ENCODE measurements at places on chromosomes 12 and 14.
A peak's percentile ranks its signal among the peaks of the same experiment; 100 is the strongest.

DNA sequence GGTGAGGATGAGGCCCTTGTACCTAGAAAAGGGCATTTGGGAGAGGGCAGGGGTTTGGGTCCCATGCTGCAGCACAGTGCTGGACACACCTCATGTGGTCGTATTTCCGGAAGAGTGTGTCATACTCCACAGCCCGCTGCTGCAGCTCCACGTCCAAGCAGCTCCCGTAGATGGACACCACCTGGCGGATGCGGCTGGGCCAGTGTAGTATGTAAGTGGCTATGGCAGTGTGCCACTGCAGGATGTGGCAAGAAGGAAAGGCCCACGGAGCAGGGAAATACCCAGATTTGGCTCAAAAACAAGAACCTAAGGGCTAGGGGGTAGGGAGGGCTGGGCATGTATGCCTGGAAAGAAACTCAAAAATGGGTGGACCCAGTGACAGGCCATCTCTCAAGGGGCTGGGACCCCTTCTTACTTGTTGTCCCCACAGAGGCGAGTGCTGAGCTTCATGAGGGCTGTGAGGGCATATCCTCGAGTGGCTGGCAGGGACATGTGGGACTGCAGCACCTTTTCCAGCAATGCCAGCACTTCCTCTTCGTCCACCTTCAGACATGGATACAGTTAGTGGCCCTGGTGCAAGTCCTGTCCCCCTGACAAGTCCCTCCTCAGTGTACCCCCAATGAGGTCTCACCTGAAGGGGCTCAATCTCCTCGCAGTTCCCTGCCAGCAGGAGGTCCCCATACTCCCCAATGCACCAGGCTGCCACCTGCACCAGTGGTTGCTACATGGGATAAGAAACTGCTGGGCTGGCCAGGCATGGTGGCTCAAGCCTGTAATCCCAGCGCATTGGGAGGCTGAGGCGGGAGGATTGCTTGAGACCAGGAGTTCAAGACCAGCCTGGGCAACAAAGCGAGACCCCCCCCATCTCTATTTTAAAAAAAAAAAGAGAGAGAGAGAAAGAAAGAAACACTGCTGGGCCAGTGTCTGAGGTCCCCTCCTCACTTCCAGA is 5.4 kb downstream of the AP1G2 start:
- DNase-seq, result no peak

DNA sequence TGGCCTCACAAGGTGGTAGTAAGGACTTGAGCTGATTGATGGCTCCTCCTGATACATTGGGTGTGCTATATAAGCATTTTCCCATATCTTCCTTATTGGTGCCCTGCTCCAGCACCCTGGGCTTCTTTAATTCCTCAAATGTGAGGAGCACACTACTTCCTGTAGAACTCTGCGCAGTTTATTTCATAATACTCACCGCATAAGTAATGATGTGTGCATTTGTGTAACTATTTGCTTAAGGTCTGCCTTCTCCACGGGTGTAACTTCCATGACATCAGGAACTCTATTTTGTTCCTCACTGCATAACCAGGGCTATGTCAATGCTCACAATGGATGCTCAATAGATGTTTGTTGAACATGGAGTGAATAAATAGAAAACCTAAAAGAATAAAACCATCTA is 392.2 kb downstream of the SEC23A start:
- DNase-seq, result no peak

GRCh38 chr14:25009891-25010290 is 40.1 kb downstream of the STXBP6 start:
- no peak for DNase-seq

- DNase-seq, result no peak
Observed at GRCh38 chr14:100899884-100900771, 3.4 kb downstream of the RTL1 start.

DNA sequence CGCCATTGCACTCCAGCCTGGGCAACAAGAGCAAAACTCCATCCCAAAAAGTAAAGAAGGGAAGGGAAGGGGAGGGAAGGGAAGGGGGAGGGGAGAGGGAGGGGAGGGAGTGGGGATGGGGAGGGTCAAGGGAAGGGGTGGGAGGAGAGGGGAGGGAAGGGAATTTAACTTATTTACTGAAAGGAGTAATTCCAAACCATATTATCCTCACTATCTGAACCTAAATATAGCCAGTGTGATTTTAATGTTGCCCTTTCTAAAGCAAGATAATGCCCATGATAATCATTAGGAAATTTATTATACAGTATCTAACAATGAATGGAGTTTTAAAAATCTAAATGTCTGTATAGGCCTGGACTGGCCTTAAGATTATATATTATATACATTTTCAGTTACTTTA is 7.3 kb downstream of the SMIM10L1 start:
- DNase-seq, result no peak

DNA sequence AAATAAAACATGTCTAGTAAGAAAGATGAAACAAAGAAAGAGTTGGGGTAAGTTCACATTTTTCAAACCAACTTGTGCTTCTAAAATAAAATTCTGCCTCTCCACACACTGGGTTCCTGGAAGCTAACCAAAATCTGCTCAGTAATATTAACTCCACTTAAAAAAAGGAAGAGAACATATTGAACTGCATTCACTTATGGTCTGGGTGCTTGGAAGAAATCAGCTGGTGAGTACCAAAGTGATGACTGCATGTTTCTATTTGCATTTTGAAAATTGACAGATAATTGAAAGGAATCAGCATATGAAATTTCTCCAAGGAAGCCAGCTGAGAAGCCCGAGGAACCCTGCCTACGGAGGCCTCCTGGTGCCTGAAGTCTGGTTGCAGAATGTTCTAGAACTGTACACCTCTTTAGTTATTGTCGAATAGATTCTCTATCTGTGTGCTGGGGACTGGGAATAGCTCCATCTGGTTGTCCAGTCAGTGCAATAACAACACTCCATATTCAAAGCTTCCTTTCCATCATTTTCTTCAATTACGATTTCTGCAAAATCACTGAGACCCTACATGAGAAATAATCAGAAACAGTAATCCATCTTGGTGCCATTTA is 836.1 kb downstream of the VRK1 start:
- no peak for DNase-seq

- DNase-seq, result no peak
Observed at GRCh38 chr12:7128681-7129286, at the start of gene RBP5. Gene RBP5, minus strand, starts transcription at chr12:7128889. Its CDS starts 114 bp downstream, at chr12:7128775.

- DNase-seq, result no peak
Observed at GRCh38 chr12:122185494-122186082, 2.7 kb downstream of the LRRC43 start.

GRCh38 chr12:64010069-64010686 is 165.7 kb downstream of the SRGAP1 start:
- DNase-seq, result no peak

DNA sequence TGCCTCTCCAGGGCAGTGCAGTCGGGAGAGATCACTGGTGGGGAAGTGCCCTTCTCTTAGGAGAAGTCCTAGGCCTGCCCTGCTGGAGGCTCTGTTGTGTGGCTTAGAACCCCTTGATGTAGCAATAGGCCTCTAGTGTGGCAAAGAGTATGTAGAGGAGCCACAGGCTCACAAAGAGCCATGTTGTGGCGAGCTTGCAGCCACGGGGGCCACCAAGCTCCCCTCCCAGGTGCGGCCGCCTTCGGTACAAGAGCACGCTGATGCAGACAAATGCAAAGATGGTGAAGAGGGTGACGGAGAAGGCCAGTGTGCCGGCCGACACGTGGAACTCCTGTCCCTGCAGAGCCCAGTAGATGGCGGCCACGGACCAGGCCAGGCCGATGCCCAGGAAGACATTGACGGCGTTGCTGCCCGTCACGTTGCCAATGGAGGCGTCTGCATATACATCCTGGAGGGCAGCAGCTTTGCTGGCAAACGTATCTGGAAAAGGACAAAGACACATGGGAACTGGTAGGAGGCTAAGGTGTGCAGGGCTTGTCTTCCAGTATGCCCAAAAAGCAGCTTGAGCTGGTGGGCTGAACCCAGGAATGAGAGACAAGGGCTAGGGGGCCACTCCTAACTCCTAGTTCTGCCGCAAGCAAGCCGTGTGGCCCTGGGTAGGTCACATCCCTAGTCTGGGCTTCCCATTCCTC is 142.8 kb downstream of the SLC8A3 start:
- peak; percentile 27 for DNase-seq

DNA sequence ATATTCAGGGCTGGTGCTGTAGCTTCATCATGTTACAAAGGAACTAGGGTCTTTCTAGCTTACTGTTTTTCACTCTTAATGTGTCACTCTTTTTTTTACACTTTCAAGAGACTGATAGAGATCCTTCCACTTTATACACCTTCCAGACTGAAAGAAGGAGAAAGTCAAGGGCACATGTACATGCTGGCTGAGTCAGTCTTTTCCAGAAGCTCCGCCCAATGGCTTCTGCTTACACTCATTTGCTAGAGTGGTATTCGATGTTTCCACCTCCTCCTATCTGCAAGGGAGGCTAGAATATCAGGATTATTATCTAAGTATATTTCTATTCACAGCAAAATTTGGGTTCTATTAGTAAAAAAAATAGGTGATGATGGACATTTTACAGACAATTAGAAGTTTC is 325.8 kb upstream of the OR4E1 start:
- DNase-seq, result peak; percentile 52

All from activated CD8-positive, alpha-beta T cell treated with anti-CD3 and anti-CD28 coated beads for 36 hours (primary cell).